A375 (cell line): ENCODE measurements at places on chromosomes 12 and 14. TPM values are rescaled to one million over a fixed set of nuclear protein-coding genes. Genes with fewer than 3 reads are reported as not detected.

Gene SMOC1
- total RNA-seq, result 17.7 and 18.4 TPM in 2 replicates

Gene OAS2
- total RNA-seq, result 1.9 and 2.4 TPM in 2 replicates

Gene FOXG1
- not detected in 2 replicates for total RNA-seq

Gene MARCHF9
- total RNA-seq, result 10.2 and 11.7 TPM in 2 replicates

Gene MYO1H
- not detected in 2 replicates for total RNA-seq

Gene PTPRQ
- 0.08 TPM in 1 of 2 replicates, not detected in the other for total RNA-seq

Gene MIP
- 0.11 TPM in 1 of 2 replicates, not detected in the other for total RNA-seq

Gene NPFF
- total RNA-seq, result not detected in 2 replicates

Gene CELA1
- total RNA-seq, result 0.27 TPM in 1 of 2 replicates, not detected in the other

Gene IL22
- total RNA-seq, result not detected in 2 replicates

Gene RDH16
- total RNA-seq, result 0.08 and 0.42 TPM in 2 replicates

Gene OR10AD1
- not detected in 2 replicates for total RNA-seq
